ENCODE measurements at places on chromosomes 6 and 20.

- no peak for DNase-seq
Measured at GRCh38 chr6:5552243-5552642, 290.9 kb downstream of the FARS2 start.

GRCh38 chr20:661474-662270, 8.7 kb upstream of the SRXN1 start:
- no peak for DNase-seq

GRCh38 chr20:44095831-44096230, 91.2 kb downstream of the JPH2 start:
- no peak for DNase-seq

GRCh38 chr6:36944650-36945049, 9.9 kb upstream of the PI16 start:
- no peak for DNase-seq

DNA sequence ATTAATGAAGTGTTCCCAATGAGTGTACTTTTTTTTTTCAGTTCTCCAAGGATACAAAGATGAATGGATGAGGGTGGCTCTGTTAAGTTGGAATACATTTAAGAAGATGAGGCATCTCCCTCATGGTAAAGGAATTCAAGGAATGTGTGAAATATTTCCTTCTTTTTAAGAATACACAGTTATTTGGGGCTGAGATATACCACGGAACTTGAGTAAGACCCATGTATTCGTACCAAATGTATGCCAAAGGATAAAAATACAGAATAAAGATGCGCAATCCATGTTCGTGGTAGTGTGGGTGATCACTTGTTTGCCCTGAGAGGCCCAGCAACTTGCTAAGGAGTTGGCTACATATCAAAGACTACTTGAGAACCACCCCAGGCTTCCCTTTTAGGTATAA, 164.2 kb upstream of the TCF21 start:
- no peak for DNase-seq

GRCh38 chr6:143762126-143762525, 81.0 kb upstream of the LTV1 start:
- no peak for DNase-seq

DNA sequence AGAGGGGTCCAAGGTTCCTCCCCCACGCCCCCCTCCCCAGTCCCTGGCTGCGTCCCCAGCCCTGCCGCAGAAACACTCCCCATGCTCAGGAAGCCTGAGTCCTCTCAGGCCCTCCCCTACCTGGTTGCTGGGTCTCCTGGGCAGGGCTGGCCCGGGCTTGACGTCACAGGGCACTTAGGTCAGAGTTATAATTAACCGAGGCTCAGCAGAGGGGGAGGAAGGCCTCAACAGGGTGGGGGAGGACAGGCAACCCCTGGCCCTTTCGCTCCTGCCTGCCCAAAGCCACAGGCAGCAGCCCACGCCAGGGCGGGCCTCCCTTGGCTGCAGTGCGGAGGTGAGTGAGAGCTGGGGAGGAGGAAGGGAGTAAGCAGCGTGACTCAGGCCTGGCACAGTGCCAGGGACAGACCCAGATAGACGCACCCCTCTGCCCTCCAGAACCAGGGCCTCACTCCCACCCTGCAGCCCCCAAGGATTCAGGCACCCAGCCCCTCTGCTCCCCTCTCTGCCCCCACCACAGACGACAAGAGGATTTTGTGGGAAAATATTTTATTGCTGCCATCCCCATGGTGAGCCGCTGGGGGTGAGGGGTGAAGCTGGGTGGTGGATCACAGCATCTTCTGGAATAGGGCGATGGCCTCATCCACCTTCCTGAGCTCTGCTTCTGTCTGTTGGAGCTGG, at the start of gene VWA7:
Gene VWA7, minus strand, starts transcription at position 340 of the 678 bp plus-strand sequence. CDS start 549 bp downstream, outside the sequence.
- peak; percentile 83 for DNase-seq

- DNase-seq = no peak
Measured at GRCh38 chr20:18743665-18744440, 69.7 kb upstream of the SCP2D1 start.

DNA sequence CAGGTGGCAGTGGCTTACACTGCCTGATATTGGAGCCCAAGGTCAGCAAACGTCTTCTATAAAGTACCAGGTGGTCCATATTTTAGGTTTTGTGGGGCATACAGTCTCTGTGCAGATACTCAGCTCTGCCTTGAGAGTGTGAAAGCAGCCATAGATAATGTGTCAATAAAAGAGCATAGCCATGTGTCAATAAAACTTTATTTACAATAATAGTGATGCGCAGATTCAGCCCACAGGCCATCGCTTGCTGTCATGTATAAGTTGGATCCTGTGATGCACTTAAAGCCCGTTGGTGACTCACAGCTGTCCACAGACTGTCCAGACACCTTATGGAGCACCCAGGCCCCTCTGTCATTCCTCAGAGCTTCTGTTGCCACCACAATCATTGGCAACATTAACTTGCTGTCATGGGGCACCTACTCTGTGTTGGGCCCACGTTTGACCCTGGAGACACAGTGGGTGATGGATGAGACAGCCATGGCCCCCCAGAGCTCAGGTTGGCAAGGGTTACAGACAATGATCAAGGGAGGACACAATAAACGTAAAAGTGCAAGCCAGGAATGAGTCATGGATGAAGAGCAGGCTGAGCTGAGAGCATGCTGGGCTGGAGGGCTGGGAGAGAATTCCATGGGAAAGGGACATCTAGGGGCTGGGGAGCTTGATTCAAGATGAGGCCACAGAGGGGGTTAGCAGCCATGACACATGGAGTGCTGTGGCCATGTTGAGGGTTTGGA, 173.6 kb downstream of the TAF4 start:
- DNase-seq = no peak

DNA sequence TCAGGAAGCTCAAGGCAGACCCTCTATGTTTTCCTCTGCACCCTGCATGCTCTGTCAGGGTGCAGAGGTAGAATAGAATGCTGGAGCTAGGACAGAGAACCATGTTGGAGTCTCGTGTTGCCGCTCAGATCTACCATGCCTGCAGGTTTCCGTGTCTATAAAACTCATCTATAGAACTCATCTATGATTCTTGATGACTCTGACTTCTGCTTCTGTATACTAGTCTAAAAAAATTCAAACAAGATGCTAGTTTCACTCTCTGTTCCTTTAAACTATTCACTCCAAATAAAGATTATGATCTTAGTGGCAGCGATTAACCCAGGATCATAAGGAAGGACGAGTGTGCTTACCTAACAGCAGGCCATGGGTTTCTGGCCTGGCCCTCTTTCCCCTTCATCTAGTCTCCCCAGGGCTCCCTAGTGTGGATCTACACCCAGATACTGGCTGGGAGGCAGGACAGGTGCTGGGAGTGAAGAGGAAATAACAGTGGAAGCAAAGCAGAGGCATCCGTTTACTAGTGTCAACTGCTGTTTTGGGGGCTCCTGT, 162.7 kb upstream of the SUPT3H start:
- DNase-seq = no peak

- no peak for DNase-seq
Measured at GRCh38 chr6:17600527-17601385, 654 bp downstream of the FAM8A1 start.

DNA sequence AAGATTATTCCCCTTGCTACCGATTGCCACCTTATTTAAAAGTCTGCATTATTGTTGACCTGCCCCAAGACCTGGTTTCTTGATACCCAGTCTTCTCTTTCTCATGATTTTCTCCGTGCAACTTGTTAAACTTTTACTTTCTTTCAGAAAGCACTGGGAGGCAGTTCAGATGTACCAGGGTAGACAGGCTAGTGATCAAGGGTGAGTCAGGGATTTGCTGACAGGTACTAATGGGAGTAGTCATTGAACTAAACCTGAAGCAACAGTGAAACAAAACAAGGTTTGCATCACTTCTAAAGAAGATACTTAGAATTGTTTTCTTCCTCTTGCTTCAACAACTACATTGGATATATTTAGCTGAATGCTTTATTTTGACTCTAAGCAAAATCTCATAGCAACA, 124.4 kb downstream of the KCNQ5 start:
- no peak for DNase-seq

GRCh38 chr6:218153-219018, 73.9 kb upstream of the DUSP22 start:
- DNase-seq = no peak

- no peak for DNase-seq
Measured at GRCh38 chr20:36818861-36819260, 45.3 kb upstream of the DSN1 start.

DNA sequence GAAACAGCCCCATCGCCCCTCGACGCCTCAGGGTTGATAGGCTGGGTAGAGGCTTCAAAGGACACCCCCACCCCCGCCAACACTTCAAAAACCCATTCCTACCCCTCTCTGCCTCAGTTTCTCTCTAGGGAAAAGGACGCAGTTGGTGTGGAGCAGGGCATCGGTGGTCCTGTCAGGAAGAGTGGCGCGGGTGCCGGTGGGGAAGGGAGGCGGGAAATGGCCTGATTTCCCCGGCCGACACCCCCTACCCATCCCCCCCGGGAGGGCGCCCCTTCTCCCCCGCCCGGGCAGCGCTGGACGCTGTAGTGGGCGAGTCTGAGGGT, 367 bp downstream of the NRSN2 start:
- DNase-seq = no peak

DNA sequence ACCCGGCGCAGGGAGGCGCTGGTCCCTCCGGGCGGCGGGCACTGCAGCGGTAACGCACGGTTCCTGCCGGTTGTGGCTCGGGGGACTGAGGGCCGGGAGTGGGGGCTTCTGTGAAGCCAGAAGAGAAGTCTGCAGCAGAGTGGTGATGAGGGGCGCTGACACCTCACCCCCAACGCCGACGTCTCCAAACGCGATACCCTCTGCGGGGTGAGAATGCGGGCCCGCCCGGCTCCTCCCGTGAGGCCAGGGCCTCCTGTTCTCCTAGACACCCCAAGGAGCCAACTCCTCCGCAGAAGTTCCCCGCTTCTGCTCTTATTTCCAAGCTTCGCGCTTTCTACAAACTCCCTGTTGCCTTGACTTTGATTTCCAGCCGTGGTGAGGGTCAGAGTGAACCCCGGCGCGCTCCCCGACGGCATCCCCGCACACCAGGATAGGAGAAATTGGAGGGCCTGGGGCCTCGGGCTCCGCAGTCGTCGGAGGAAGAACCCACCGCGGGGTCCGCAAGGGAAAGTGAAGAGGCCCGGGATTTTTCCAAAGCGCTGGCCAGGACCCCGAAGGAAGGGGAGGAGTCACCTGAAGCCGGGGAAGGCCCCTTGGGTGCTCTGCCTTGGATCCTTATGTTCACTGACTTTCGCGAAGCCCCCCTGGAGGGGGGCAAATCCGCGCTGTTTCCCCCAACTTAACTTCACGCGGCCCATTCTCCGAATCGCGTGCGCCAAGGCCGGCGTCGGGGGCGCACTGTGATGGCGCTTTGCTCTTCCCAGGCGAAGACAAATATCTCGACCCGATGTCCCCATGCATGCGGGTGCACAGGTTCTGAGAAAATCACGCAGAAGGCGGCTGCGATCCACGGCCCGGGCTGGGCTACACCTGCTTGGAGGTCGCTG, 3.1 kb upstream of the INSM1 start:
- DNase-seq = no peak

- no peak for DNase-seq
Measured at GRCh38 chr6:161736781-161737292, 463.0 kb upstream of the AGPAT4 start.

DNA sequence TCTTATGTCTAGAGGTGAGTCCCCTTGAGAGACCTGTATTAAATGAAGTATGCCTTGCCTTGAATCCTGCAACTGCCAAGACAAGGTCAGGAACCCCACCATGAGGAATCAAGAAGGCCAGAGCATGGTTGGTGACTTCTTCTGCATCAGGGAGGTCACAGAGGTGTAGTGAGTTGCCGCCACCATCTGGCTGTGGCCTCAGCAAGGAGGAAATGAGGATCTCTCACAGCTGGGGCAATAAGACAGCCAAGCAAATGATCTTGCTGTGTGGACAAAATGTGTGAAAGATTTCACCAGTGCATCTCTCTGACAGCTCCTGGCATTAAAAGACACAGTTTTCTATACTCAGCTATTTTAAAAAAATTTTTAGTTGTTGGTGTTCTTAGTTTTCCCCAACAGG, 611.0 kb downstream of the DOK5 start:
- DNase-seq = no peak

DNA sequence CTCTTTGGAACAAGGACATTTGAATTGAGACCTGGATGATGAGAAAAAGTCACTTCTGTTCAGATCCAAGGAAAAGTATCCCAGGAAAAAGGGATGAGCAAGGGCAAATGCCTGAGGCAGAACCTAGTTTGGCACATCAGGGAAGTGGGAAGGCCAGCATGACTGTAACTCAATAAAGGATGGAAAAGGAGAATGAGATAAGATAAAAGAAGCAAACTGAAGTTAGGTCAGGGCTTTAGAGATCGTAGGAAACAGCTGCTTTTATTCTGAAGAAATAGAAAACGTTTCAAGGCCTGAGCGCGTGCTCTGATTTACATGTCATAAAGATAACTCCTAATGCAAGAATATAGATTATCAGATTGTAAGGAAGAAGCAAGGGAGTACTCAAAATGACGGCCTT, 450.0 kb downstream of the FRK start:
- DNase-seq = no peak

GRCh38 chr6:34131326-34132290, 14.3 kb downstream of the GRM4 start:
- no peak for DNase-seq

GRCh38 chr20:37383229-37383989, 37.5 kb downstream of the SRC start:
- DNase-seq = no peak

GRCh38 chr6:166387642-166388289, 5.0 kb upstream of the MPC1 start:
- no peak for DNase-seq

DNA sequence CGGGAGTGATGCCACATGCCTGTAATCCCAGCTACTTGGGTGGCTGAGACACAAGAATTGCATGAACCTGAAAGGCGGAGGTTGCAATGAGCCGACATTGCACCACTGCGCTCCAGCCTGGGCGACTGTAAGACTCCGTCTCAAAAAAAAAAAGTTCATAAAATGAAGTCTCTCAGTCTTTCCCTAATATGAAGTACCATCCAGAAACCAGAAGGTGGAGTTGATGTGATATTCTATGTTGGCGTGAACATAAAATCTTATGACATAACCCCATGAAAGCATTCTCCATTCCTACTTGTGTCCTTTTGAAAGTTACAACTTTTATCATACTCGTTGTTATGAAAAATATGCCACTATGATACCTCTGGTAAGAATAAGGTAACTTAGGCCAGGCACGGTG, 5.7 kb downstream of the SOD2 start:
- no peak for DNase-seq

DNA sequence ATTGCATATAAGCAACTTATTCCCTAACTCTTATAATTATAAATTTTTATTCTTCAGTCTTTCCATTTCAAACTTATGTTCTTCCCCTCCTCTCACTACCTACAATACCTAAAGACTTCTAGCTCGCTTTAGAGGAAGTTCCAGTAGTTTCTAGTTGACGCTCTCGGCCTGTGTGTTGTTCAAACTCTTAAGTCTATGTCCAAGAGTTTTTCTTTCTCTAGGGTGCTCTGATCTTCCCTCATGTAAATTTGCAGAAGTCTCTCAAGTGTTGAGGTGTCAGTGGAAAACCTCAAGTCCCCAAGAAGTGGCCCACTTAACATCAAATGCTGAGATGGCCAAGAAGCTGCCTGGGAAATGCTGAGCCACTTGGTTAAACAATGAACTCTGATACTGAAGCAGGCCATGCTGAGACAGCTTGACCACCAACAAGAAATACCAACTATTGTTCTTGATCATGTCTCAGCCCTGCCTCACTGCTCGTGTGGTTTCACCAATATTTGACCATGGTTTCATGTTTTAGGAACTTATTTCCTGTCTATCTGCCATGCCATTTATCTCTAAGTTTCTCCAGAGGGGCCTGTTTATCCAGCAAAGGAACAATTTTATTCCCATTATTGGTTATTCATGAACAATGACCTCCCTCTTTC, 100.9 kb upstream of the TCF21 start:
- DNase-seq = no peak

All from 8988T (cell line).